ENCODE measurements at places on chromosomes 6 and 20.

DNA sequence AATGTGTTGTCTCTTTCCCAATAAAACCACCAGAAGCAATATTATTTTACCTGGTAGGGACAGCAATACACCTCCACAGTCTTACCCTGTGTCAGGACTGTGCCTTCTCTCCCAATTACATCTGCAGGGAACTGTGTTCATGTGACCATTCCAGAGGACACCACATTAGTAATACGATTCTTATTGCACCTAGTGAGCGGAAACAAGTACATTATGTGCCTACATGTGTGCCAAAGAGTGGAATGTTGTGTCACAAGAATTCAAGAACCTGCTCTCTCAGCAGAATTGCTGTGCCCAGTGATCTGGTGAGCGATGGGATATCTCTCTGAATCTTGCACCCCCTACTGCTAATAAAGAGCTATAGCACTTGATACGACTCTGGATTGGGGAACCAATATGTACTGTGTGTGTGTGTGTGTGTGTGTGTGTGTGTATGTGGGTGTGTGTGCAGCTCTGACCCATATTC, 57.4 kb upstream of the FOXC1 start:
- no peak for DNase-seq

- no peak for DNase-seq
Observed at GRCh38 chr6:44356487-44356886, 14.0 kb downstream of the SPATS1 start.

DNA sequence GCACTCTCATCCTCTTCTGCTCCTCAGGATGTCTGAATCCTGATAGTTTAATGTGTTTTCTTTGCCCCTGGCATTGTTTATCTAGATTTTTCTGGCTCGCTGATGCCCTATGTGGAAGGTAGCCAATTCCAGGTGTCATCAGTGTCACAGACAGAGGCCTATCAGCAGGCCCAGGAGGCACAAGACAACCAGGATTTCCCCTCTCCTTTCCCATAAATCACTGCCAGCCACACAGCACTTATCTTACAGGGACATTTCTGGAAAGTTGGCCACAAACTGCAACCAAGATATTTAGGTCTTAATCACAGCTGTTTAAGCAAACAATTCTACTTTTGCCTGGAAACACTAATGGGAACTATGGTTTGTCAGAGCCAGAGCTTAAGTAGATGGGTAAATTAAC, 28.1 kb downstream of the ADGRF5 start:
- no peak for DNase-seq

GRCh38 chr6:100469101-100469859, 4.6 kb upstream of the SIM1 start:
- no peak for DNase-seq

DNA sequence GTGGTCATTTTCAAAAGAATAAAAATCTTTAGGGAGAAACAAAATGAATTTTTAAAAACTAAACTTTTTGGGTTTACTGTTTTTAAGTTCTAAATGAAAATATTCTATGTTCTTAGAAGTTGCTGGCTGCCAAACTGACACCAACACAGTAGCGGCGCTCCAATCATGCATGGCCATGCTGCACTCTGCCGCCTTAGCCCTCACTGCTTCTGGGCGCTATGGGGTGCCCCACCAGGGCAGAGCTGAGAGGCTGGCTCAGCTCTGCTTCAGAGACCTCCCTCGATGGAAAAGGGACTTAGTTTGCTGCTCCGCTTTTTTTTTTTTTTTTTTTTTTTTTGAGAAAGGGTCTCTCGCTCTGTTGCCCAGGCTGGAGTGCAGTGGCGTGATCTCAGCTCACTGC, 20.9 kb downstream of the EZR start:
- no peak for DNase-seq

Measured in HL-60 (cell line).